ENCODE measurements at places on chromosomes 4 and X.
A peak's percentile ranks its signal among the peaks of the same experiment; 100 is the strongest.

DNA sequence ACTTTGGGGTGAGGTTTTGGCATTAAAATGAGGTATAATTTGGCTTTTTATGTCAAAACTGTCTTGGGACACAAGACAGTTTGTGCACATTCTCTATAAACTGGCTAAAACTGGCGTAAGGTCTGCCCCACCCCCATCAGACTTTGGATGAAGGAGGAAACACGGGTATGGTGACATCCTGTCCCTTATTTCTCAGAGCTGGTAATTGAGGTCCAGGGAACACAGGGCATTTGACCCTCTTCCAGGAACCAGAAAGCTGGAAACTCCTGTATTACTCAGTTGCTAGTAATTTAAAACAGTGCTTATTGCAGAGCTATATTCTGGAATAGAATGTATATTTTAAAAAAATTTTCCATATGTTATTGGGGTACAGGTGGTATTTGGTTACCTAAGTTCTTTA lies 78.8 kb downstream of the SLC16A2 start:
- no peak for DNase-seq

DNA sequence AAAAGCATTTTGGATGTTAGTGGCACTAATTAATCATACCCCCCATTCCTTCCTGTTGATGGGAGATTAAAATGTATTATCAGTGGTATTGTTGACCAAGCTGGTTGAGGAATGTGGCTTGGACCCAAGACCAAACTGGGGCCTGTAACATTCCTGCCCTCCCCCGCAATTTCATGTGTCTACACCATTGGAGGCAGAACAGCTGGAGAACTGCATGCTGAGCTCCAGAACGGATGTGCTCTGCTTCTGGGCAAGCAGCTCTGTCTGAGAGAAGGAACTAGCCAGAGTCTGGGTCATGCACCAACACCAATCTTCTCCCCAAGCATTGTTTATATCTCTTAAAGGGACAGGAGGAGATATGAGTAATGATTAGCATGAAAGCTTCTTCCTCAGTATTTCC lies 185.5 kb downstream of the CEP135 start:
- no peak for DNase-seq

GRCh38 chr4:1216869-1217294 lies 32.0 kb downstream of the CTBP1 start:
- no peak for DNase-seq

GRCh38 chr4:59537246-59537886 lies 1662.8 kb upstream of the ADGRL3 start:
- no peak for DNase-seq

DNA sequence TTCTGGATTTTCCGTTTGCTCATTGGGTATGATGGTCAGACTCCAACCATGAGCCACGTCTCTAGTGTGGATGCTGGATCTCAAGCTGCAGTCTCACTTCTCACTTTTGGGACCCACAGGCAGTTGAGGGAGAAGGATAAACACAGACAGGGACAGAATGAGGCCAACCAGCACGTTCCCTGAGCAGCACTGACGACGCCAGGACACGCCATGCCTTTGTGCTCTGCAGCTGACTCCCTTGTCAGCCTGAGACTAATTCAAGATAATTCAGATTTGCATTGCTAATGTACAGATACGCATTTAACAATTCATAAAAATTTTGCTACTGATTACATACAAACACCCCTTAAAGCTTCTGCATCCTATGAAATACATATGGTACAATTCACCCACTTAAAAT lies 106.5 kb downstream of the FAM193A start:
- no peak for DNase-seq

- peak; percentile 86 for DNase-seq
These were observed 26.7 kb upstream of the C1QTNF7 start for GRCh38 chr4:15400981-15401671.

DNA sequence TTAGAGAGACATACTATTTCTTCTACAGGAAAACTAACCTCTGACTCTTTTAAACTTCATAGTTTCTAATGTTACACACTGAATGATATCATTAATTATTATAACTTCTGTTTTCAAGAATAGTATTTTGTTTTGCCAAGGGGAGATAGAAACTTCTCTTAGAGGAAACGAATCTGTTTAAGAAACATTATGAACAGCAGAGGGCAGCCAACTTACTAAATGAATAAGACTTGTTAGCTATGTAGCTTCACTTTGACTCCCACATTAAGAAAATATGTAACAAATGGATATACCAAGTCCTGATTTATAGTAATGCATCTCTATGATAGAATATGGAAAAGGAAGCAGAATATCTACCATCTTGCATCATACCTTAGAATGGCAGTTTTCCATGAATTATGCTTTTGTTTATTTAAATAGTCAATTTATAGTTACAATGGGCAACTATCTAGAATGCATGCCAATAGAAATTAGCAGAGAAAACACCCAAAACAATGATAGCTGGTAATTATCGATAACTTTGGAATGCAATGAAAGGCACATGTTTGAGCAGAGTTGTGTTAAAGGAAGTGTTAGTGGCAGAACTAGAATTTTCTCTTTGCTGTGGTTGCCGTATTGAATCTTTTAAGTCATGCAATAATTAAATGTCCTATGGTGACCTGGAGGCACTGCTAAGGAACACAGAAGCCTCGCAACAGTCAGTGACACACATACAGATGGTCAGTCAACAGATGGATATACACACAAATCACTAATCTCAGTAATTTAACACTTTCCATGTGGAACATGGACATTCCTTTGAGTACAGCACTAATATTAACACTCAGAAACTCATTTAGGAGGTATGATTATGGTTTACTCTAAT lies 105.7 kb upstream of the PDLIM3 start:
- peak; percentile 57 for DNase-seq

GRCh38 chrX:55777596-55777995 lies 60.0 kb downstream of the RRAGB start:
- DNase-seq: no peak

DNA sequence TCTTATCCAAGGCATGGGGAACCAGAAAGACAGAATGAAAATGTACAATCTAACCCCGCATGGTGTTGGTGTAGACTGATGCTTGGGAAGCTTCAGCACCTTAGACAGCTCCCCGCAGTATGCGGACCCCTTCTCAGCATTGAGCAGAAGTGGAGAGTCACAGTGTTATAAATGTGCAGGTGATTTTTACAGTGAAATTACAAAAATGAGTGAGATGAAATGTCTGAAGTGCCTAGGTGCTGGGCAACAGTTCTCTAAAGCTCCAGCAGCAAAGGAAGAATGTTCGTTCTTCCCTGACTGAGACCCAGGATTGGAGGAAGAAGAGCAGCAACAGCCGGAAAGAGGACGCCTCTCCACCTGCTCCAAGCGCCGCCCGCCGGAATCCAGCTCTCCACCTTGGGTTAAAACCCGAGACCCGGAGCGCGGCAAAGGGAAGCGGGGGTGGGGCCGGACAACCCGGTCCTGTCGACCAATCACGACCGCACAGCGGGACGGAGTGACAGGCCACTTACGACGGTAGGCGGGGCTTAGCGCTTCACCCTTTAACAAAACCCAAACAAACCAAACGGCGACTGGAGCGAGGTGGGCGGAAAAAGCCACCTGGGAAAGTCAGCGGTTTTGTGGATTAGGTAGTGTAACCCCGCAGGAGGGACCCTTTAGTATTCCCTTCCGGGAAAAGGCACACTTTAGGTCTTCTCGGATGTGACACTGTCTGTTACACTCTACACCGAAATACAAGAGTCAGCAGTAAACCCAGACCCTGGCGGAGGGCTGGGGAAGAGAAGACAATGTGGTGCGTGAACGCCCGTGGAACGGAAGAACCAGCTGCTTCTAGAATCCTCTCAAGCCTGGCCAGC lies at the start of gene GLRA3:
Gene GLRA3, minus strand, starts transcription at position 403 of the 857 bp plus-strand sequence. CDS start 436 bp downstream, outside the sequence.
- no peak for DNase-seq
